NCI-H1417 (cell line): ENCODE measurements at places on chromosomes 2 and 18.

GRCh38 chr2:152762202-152762601 lies 43.8 kb downstream of the ARL6IP6 start:
- DNase-seq, result no peak

- no peak for DNase-seq
These were observed 38.7 kb downstream of the INPP4A start for GRCh38 chr2:98483257-98483861.

DNA sequence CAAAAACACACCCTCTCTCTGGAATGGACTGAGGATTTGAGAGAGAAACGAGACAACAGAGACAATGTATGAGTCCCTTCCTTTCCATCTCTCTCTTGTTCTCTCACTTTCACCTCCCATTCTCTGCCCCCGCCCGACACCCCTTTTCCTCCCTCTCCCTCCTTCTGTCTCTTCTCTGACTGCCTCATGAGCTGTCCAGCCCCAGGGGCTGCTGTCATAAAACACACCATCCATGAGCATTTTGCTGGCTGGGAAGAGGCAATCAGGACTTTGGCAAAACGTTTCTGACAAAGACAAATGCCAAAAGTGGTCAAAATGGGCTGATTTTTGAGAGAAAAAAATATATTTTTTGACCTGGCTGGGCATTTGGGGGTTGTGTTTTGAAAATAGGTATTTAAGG lies 377.2 kb downstream of the EN1 start:
- DNase-seq, result no peak

- DNase-seq, result no peak
These were observed 6.4 kb downstream of the SERPINB4 start for GRCh38 chr18:63637703-63638102.

- no peak for DNase-seq
These were observed 71.0 kb upstream of the MGAT4A start for GRCh38 chr2:98801921-98802321.

DNA sequence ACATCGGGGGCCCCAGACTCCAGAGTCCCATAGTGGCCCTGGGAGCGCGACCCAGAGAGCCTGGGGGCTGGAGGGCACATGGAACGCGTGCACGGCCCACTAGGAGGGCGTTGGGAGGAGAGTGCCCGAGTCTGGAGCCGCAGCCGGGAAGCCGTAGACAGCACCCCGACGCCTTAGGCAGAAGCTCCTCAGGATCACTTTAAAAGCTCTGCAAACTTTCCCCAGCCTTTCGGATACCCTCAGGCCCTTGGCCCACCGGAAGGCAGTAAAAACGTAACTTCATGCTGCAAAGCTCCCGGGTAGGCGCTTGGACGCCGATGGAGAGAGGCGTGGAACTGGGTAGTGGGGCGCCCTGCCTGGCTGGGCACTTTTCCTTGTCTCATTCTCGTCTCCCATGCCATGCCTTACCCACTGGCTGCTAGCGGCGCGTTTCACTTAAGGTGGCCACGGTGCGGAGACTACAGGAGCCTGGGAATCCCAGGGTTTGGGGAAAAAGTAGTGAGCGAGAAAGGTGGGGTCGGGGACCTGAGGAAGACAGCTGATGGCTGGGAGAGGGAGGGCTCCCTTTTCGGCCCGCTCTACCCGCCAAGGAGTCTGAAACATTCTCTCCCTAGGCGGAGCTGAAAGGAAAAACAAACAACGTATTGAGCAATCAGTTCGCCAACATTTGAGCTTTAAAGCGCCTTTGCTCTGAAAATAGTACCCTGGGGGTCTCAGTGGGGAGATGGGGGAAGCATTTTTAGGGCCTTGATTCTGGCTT lies 141.8 kb downstream of the MEIS1 start:
- DNase-seq, result no peak

GRCh38 chr2:119389615-119390306 lies 23.0 kb downstream of the DBI start:
- no peak for DNase-seq

GRCh38 chr2:144376926-144377325 lies 143.0 kb downstream of the ZEB2 start:
- no peak for DNase-seq

DNA sequence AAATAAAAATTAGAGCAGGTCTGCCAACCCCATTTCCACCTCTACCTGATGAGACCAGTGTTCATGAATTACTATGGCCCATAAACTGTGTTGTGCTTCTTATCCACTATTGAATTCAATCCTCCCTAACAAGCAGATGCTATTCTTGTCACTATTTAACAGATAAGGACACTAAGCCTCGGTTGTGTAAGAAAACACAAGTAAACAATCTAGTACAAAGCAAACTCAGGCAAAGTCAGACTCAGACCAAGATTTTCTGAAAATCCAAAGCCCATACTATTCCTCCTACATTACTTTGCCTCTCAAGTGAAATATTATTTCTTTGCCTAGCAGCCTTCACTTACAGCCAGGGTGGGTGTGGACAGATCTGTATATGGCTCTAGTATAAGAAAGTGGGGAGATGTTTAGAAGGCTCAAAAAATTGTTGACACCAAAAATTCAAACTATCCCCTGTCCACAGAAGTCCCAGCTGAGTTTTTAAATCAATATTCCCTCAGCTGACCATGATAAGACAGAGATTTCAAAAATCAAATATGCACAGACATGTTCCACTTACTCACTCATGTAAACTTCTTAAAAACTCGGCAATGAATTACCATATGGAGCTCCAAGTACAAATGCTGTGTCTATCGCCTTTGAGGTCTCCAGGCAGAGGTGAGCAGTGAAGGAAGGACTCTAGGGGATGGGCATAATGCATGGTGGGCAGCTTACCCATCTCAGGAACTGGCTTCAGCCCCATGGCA lies 16.0 kb upstream of the TTR start:
- DNase-seq, result no peak
